A549 treated with RU486 at 1 μM for 4 hours (cell line): ENCODE measurements at places on chromosomes 13 and 19. TPM values are rescaled to one million over a fixed set of nuclear protein-coding genes. Genes with fewer than 3 reads are reported as not detected.

The LRFN3 gene
- total RNA-seq: 15.3 to 21.9 TPM (median 19.7 TPM) in 5 replicates

The MAP4K1 gene
- total RNA-seq: 0.27 to 1.4 TPM (median 0.70 TPM) in 5 replicates

The PRMT1 gene
- total RNA-seq: 407 to 437 TPM (median 431 TPM) in 5 replicates

The PSG11 gene
- 0.15 to 0.46 TPM in 2 of 5 replicates, not detected in the others for total RNA-seq

The XAB2 gene
- 21.4 to 27.8 TPM (median 26.3 TPM) in 5 replicates for total RNA-seq

The TTC9B gene
- 0.14 to 0.81 TPM (median 0.51 TPM) in 5 replicates for total RNA-seq

The CARM1 gene
- 36.4 to 53.0 TPM (median 45.8 TPM) in 5 replicates for total RNA-seq

The C2CD4C gene
- 0.15 to 0.61 TPM (median 0.54 TPM) in 5 replicates for total RNA-seq

The CYP4F8 gene
- total RNA-seq: not detected in 5 replicates

The ZNF285 gene
- total RNA-seq: 1.6 to 2.8 TPM (median 2.4 TPM) in 5 replicates

The MYPOP gene
- 5.9 to 11.3 TPM (median 9.3 TPM) in 5 replicates for total RNA-seq

The METTL21C gene
- total RNA-seq: not detected in 5 replicates

The DCT gene
- total RNA-seq: not detected in 5 replicates

The GPR183 gene
- not detected in 5 replicates for total RNA-seq

The ZNF433 gene
- total RNA-seq: not detected in 5 replicates

The MISP3 gene
- 2.2 to 4.8 TPM (median 4.3 TPM) in 5 replicates for total RNA-seq
